ENCODE measurements at places on chromosomes 2 and 18.

DNA sequence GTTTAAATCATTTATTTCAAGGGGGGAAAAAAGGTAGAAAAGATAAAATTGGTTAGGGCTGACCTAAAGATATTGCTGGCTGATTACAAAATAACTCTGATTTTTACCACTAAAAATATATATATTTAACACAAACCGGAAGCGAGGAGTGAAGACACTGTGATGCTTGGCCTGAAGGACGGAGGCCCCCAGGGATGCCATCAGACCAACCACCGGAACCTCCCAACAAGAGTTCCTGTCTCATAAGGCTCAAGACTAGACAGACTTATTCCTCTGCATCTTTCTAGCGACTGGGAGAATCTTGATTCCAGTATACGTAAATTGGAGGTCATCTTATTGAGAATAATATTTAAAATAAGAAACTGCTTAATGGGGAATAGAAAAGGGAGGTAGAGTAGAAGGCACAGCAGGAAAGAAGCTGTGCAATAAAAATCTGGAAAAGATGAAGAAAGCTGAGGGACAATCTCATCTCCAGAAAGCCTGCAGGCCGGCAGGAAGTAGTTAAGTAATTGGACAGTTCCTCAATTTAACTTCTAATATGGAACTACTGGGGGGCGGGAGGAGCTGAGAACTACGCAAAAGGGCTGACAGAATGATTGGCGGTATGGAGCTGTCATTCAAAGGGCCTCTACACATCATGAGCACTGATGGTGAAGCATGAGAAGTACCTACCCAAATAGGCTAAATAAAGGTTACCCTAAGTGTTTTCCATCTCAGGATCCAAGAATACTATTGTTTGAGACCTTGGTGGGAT, 91.1 kb downstream of the DTNB start:
- DNase-seq: no peak

- DNase-seq: no peak
Observed at GRCh38 chr2:43831543-43832294, 6.9 kb downstream of the ABCG5 start.

DNA sequence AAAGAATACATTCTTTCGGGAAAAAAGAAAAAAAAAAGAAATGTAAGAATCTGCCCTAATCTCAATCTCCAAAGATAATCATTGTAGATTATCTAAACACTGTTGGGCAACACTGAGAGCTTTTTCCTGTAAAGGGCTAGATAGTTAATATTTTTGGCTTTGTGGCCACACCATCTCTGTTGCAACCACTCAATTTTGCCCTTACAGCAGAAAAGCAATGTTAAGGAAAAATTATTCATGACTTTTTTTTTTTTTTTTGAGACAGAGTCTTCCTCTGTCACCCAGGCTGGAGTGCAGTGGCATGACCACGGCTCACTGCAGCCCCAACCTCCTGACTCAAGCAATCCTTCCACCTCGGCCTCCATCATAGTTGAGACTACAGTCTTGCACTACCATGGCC, 17.3 kb upstream of the FZD5 start:
- DNase-seq: no peak

DNA sequence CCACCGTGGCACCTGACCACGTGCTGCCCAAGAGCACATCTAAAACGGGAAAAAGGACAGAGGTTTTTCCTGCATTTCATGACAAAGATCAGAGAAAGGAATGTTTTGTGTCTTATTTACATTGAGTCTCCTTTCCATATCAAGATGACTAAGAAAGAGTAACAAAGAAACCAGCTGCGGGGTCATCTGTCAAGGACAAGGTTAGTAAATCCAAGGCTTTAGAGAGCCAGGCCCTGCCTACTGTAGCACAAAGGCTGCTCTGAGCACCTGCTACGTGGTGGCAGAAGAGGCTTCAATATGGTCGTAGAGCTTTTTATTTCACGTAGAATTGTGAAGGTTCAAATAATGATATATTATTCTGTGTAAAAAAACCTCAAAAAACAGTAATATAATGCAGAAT, 51.0 kb downstream of the PRELID3A start:
- DNase-seq: no peak

DNA sequence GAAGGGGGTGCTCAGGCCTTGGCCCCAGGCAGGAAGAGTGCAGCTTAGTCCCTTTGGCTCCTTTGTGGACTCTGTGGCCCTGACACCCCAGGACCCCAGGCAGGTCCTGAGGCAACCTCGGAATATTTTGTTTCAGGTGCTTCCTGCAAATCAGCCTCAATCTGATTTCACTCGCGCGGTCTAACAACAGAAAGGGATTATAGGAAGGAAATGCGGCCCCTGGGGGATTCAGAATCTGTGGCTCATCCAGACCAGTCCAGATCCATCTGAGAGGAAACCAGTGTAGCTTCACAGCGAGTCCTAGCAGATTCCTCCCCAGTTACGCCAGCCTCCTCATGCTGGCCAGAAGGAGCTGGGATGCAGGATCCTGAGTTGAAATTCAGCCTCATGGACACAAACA, 59.5 kb upstream of the YWHAQ start:
- DNase-seq: no peak

DNA sequence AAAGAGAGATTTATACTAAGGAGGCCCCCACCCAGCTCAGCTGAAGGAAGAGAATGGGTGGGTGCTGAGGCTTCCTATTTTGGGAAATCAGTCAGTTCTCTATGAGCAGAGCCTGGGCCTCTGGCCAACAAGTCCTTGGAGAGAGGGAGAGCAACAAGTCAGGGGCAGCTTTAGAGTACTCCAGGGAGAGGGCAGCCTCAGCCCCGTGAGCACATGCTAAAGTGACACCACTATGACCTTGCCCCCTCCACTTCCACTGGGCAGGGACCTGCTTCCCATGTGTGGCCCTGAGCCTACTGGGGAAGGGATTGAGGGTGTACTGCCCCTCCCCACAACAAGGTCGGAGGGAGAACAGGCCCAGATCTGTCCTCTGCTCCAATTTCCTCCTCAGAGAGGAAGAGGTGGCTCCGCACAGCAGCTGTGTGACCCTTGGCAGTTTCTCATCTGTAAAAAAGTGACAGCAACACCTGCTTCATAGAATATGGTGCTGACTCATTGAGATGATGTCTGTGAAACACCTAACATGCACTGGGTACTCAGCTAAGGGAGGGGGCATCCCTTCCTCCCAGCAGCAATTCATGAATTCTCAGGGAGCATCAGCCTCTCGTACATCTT, 72.9 kb downstream of the CLHC1 start:
- no peak for DNase-seq

- no peak for DNase-seq
Observed at GRCh38 chr18:21163647-21164547, 52.3 kb upstream of the ROCK1 start.

DNA sequence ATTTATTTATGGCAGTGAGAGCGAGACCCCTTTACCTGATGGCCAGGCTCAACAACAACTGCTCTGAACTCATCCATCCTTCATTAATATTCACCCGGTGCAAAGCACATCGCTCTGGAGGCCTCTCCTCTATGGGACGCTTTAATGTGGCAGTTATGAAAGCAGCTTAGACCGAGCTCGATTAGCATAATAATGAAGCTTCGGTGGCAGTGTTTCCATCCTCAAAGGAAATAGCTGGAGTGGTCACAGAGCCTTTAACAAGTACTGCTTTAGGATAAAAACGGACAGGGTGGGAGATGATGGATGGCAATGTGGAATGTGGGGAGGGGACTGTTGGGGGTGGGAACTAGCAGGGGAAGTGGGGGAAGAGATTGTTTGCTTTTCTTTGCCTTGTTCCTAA, 243.9 kb downstream of the SLC4A3 start:
- no peak for DNase-seq

DNA sequence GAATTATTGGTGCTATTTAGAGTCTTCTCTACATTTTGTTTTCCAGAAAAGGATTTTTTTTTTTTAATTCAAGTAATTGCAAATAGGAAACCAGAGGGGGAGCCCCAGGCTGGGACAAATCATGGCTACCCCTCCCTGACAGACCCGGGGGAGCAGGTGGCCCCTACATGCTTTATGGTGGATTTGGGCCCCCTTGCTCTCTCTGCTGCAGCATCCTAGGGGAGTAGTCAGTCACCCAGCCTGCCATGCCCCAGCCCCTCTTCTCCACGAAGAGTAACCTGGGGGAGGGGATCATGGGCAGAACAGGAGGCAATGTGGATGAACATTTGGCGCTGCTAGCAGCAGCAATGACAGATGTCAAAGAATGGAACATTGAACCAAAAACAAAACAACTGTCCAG, 4.6 kb downstream of the C2orf81 start:
- DNase-seq: no peak

- no peak for DNase-seq
Observed at GRCh38 chr2:25794544-25795276, 83.6 kb downstream of the ASXL2 start.

DNA sequence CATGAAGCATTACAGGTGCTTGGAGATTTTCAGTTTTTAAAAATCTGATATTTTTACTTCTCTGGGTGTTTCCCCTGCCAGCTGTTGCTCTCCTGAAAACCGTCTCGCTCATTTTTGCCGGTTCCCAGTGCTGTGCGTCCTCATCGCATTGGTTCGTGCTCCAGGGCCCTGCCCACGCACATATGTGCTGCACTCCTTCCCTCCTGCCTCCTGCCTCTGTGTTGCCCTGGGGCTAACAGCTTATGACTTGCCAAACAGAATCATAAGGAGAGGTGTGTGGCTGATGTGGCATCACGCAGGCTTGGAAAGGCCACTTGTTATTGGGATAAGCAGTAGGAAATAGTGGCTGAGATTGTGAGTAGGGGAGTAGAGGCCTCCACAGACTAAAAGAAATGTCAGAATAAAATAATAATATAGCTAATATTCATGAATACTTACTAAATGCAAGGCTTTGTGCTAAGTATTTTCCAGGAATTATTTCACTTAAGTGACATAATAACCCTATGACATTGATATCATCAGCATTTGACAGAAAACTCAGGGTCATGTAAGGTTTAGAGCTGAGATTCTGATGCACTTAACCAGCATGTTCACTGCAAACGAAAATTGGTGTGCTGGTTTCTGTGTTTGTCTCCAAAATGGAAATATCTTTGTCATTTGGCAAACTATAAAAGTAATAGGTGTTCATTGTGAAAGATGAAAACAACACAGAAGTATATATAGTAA, 53.5 kb downstream of the SLC4A1AP start:
- DNase-seq: no peak

DNA sequence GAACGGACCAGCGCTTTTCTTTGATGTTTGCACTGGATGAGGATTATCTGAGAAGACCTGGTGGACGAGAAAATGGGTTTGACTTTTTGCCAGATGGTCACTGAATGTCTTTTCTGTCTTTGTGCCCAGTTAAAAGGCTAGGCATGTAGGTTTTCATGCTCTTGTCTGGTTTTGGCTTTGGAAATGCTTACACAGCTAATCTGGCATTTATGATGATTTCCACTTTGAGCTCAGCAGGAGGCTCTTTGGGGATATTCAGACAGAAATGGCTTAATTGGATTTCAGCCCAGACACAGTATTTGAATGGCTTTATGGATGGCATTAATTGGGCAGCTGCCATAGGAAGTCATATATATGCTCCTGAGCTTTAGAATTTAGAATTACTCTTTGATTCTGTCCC, 59.6 kb downstream of the NCK2 start:
- DNase-seq: no peak

DNA sequence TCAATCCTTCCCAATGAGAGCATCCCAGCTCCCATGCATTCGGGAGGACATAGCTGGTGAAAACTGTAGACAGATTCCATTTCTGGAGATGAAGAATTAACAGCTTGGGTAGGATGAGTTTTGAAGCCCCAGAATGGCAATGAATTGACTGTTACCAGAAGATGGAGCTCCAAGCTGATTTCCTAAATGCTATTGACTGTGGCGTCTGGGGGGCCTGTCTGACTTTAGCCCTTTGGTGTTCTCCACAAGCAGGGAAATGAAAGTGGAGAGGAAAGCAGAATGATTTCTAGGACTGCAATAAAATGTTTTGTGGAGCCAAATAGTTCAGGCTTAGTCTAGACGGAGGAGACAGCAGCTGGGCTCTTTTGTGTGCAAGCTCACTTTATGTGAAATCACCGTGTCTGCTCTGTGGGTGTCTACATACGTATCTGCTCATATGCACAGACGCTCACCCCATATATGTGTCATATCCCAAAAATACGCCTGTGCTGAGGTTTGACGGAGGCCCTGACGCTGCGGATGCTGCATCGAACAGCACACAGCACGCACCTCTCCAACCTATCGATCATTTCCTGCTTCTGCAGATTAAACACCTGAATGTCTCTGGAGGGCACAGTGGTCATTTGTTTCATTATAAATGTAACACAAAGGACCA, 166.4 kb upstream of the PXDN start:
- DNase-seq: no peak

DNA sequence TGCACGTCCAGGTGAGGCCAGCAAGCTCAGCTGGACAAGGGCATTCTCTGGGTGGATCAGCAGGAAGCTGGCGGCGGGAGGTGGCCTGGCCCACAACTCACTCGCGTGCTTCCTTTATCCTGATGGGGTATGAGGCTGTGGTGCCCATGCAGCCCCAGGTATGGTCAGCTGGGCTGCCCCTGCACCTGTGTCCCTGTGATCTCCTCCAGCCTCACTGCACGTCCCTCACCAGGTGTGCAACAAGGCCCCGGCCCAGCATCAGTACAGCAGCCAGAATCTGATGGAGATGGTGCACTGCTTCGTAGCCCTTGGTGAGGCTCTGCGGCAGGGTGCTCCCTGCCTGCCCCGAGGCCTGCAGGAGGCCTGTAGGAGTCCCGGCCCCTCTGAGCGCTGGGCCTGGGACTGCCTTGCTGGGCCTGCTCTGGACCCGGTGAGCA, 17.6 kb downstream of the MROH2A start:
- no peak for DNase-seq

DNA sequence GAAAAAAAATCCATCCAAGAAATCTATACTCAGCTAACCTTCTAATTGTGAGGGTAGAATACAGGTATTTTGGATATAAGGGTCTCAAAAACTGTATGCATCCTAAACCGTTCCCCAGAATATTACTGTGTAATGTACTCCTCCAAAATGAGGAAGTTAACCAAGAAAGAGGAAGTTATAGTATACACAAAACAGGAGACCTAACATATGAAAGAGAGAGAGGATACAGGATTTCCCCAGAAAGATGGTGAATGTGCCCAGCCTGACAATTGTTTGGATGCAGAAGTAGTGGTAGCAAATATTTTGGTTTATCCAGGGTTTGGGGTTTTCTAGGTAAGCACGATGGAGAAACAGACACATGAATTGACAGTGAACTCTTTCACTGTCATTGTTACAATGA, 50.6 kb downstream of the GALNT3 start:
- DNase-seq: no peak

GRCh38 chr18:8516371-8517250, 92.6 kb upstream of the RAB12 start:
- DNase-seq: no peak

DNA sequence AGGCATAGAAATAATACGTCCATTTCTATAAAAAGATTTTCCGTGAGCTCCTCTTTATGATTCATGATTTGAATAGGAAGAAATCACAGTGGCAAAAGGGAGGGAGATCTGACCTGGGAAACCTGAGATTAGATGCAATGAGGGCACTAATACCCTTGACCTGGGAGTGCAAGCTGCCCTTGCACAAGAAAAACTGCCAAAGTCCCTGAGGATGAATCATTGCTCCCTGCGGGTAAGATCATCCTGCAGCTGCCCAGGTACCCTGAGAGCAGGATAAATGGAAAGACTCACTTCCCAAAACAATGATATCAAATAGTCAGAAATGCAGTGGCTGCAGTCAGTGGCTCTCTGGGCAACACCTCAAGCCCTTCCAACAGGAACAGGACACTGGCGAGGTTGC, 11.6 kb downstream of the FHL2 start:
- no peak for DNase-seq
